Stimulated activated CD8-positive, alpha-beta memory T cell treated with anti-CD3 and anti-CD28 coated beads, Interleukin-7, amount 100 ng/mL, for 1 hour (primary cell): ENCODE measurements at places on chromosomes 1 and 21.

GRCh38 chr1:61961009-61961408 is 218.7 kb downstream of the PATJ start:
- no peak for DNase-seq

DNA sequence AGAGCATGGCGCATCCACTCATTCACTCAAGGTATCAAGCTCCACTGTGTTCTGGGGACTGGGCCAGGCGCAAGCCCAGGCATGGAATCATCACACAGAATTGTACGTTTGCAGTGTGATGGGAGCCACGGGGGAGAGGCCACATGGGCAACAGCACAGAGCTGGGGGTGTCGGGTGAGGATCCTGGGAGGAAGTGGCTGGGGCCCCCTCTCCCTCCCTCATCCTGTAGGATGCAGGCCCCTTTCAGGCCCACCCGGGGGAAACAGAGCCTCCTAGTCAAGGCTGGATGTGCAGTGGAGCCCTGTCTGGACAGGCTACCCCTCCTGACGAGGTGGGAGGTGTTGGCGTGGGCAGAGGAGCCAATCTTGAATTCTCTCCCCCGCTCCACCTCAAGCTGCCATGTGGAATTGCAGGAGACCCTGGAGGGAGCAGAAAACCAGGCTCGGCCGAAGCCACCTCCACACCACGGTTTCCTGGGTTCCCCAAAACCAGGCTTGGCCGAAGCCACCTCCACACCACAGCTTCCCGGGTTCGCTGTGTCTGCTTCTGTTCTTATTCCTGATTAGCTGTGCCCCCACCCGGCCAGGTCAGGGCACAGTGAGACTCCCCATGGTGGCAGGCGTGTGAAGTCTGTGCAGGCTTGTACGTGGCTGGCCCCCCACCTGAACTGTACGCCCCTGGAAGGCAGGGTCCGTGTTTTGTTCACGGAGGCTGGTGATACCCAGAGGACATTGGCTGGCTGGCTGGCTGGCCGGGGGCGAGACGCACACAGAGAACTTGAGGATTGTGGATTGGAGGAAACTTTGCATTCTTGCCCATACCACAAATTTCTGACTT is 4.2 kb upstream of the C1orf174 start:
- DNase-seq: no peak

DNA sequence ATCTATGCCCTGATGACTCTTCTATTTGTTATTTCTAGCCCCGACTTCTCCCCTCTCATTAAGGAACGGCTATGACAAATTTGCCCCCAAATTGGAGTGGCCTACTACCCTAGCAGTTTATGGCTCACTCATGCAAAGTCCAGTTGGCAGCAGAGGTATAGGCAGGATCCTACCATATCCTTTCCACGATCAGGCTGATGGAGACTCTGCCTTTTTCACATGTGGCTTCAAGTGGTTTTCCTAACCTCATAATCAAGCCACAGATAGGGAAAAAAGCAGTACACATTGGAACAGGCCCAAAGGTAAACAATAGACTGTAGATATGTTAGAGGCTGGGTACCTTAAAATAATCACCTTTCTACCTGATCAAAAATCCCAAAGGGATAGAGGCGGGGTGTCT is 292.5 kb downstream of the NCAM2 start:
- DNase-seq: no peak

- no peak for DNase-seq
Observed at GRCh38 chr1:26335774-26336476, 18.0 kb downstream of the CRYBG2 start.

DNA sequence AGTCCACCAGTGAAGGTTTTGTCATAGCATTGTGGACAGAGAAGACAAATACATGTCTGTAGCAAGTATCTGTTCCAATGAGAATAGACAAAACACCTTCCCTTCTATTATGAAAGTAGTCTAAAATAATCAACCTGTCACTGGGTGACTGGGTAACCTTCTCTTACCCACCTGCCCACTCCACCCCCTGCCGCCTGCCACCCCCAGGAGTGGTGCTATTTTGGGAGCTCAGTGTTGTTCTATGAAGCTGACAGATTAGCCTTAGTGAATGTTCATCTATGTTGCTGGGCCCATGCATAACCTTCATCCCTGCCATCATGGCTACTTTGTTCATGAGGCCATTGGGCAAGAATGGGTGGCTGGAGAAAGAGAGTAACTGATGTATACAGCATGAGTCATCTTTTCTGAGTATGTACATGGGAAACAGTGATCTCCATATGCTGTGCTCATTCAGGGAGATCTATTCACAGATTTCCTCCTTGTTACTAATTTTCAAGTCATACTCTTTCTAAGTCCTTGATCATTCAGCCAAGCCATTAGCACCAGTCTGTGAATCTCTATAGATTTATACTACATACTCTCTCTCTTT is 24.8 kb downstream of the MARK1 start:
- DNase-seq: no peak

GRCh38 chr1:23383577-23384311 is 14.1 kb upstream of the ZNF436 start:
- no peak for DNase-seq
